ENCODE measurements at places on chromosomes 1 and 21.

DNA sequence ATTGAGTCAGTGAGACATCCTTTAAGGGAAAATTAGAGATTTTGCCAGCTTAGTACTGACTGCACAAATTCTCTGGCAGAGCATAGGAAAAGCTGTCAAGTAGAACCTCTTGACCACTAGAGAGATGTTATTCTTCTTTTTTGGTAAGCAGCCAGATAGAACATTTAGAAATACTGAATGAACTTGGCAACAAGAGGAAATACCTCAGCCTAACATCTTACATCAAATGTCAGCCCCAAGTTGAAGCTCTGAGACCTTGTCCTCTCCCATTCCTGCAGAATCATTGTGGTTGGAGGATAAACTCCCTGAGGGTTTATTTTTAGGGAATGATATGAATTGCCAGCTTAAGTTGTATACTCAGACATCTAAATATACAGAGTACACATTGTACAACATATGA is 53.5 kb downstream of the MIGA1 start:
- DNase-seq, result no peak

DNA sequence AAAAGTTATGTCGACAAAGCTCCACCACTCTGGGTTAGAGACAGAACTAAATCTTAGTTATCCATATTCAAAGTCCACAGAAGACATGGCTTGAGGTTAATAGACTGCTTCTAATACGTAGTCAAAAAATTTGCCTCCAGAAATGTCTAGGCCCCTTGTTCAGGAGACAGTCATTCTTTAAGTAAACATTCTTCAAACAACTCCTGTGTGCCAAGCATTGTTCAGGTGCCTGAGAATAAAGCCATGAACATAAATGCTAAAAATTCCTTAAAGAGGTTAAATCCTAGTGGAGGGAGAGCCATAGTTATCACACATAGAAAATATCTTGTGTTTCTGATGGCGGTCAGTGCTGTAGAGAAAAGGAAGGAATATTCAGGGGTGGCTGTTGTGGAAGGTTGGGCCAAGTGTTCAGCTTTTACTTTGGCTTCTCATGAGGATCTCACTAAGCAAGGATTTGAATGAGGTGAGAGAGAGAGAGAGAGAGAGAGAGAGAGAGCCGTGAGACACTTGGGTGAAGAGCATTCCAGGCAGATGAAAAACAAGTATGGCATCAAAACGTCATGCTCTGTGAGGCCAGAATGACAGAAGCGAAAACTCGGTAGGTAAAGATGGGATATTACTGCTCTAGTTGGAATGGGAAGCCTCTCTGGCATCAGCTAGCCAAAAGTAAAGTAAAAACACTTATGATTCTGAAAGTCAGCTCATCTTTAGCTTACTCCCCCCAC is 187.1 kb downstream of the GREM2 start:
- DNase-seq, result no peak

GRCh38 chr1:171486048-171486519 is 754 bp downstream of the PRRC2C start:
- no peak for DNase-seq

DNA sequence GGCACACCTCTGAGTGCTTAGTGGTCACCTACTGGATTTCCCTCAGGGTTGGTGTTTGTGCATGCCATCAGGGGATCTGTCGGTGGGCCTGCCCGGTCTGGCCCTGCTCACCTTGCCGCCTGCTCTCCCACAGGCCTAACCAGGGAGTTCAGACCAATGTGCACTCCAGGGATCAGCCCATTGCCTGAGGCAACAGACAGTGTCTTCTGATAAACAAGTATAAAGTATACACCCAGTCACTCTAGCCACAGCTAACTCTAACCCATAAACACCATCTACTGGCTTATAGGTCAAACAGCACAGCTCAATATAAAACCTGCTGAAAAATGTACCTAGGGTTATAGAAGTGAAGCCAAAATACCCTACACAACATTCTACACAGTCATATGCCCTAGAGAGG is 1300.0 kb downstream of the PLA2G4A start:
- no peak for DNase-seq

- DNase-seq, result no peak
Observed at GRCh38 chr1:52707927-52708655, 9.9 kb upstream of the COA7 start.

GRCh38 chr21:17848228-17848627 is 29.1 kb upstream of the C21orf91 start:
- peak; percentile 57 for DNase-seq

DNA sequence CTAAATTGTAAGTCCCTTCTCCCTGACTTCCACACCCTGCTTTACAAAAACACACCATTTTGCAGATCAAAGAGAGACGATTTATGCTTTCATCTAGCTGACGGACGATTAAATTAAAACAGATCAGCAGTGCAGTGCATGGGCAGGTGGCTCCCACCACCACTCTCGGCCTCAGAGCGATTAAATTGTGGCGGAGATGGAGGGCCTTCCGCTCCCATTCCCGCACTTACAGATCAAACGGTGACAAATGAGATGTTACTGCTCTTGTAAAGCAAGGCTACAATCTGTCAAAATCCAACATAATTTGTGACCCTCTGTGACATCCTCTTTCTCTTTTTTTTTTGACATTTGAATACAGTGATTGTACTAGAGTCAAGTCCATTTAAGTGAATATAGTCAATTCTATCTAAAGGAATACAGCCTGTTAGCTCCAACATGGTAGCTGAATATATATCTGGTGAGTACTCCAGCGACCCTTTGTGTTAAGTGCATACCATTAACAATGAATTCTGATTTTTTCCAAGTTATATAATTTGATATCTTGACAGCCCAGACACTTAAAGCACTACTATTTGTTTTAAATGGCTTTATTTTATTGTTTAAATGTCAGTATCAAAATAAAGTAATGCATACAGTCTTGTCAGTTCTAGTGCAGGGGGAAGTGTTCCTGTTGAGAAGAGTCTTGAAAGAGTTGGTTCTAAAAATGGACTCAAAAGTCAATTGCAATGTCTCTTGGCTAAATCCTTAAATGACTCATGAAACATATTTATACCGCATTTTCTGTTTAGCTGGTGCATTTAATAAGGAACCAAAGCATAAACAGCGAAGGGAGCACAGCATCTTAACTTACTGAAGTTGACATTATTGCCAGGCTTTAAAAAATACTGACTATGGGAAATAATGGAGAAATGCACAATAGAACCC is 109.0 kb downstream of the ESRRG start:
- no peak for DNase-seq

DNA sequence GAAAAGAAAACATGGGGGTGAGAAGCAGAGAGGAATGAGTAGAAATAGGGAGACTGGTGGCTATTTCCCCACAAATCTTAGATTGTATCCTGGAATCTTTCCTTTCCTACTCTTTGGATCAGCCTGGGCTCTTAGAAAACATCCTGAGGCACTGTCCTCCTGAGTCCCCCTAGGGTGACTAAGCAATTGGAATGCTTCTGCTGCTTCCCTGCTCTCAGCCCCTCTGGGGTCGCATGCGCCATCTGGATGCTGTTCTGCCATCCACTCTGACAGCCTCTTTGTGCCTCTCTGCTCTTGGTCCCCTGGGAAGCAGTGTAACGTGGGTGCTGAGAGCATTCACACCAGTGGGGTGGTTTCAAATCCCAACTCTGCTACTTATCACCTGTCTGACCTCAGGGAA is 443.0 kb downstream of the SIPA1L2 start:
- DNase-seq, result no peak

DNA sequence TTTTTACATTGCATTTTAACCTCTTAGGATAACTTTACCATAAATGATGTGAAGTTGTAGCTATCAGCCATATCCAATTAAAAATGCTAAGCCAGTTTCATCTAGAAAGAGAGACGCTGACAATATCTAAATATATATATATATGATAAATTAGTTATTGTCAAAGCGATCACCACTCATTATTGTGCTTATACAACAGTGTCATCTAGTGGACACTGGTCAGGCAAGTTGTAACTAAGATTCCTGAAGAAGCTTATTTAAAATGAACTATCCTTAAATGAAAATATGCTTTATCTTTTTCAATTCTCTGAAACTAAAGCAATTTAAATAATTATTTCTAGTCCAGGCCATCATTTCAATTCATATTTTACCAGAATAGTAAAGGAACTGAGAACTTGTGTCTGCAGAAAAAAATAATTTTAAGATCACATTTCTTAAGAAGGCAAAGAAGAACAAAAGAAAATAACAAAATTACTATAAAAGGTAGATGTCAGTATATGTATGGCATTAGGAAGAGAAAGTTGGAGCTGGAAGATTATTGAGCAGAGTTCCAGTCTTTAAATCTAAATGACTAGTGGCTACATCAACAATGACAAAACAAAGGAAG is 193.3 kb upstream of the SNX7 start:
- no peak for DNase-seq

DNA sequence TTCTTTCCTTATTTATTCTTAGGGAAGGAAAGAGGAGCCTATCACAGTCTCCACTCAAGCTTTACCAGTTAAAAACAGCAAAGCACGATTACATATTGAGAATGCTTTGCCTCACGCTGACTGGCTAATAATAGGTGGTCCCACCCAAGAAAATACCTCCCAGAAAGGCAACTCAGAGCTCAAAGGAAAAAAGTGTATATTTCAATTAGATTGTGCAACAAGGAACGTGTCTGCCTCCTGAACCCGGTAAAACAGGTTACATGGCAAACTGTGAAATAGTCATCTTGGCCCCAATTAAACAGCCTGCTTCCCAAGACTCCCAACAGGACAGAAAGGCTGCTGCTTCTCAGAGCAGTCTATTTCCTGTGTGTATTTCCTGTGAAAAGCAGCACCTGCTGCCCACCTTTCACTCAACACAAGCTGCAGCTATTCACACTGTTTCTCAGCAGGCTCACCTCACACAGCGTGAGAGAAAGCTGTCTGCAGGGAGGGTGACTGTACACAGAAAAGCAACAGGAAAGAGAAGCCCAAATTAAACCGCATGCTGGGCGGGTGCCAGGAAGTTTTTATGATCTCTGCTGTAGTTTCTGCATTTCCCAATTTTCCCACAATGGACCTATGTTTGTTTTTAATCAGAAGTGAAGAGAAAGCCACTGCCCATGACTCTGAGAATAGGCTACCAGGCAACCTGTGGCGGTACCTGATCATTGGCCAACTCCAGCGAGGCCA is 44.0 kb downstream of the URB1 start:
- no peak for DNase-seq

DNA sequence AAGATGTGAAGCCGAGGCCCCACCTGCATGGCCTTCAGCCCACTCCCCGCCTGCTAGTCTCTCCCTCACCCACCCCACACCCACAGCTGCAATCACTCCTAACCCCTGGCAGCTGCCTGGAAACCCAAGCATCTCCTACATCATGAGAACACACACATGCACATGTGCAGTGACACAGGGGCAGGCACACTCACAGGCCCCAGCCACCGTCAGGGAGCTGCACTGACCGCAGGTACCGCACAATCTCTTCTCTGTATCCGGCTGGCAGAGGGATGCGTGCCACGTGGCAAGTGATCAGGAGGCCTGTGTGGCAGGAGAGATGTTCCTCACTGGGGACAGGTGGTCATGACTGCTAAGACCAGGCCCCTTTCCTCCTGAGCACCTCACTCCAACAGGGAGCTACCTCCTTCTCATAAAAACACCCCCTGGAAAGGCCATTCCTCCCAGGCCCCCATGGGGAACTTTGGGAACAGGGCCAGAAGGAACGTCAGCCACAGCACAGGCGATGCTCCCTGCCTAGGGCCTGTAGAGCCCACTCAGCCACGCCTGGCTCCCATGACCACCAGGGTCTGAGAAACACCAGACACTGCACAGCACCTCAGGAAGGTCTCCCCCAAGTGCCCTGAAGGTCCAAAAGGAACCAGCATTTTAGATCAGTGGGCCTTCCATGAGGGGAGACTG is 6.0 kb downstream of the LSS start:
- no peak for DNase-seq

GRCh38 chr1:109895720-109896504 is 14.7 kb upstream of the CSF1 start:
- DNase-seq, result no peak

DNA sequence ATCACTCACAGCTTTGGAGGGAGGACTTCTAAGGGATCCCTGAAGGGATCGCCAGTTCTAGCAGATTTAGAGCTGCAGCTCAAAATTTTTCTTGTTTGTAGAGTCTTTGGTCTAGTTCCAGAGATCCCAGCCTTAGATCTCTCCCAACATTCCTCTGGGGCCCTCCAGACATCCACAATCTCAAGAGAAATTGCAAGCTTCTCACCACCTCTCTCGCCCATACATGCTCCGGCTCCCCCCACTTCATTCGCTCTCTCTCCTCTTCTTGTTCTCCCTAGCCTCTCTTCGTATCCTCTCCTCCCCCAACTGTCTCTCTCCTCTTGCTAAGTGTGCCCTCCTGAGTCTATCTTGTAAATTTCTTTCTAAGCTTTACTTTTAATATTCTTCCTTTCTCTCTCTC is 15.1 kb upstream of the TUT4 start:
- DNase-seq, result no peak

GRCh38 chr1:55822891-55823290 is 607.7 kb upstream of the USP24 start:
- DNase-seq, result no peak

- DNase-seq, result no peak
Observed at GRCh38 chr1:182715531-182715930, 31.1 kb upstream of the RGS8 start.

DNA sequence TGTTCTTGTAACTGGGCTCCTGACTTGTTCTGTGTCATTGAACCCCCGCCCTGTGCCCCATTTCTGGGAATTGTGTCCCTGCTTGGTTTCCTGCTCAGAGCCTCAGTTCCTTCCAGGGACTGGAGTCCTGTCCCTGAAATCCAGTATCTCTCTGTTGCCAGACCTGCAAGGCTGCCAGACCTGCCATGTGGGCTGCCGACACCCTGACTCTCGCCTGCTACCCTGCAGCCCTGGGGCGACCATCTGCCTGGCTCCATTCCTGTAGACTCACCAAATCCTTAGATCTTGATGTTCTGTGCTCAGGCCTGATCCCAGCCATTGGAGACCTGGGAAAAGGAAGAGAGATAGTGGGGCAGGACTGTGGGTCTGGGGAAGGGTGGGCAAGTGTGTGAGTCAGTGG is 383.3 kb upstream of the PROX1 start:
- DNase-seq, result no peak

DNA sequence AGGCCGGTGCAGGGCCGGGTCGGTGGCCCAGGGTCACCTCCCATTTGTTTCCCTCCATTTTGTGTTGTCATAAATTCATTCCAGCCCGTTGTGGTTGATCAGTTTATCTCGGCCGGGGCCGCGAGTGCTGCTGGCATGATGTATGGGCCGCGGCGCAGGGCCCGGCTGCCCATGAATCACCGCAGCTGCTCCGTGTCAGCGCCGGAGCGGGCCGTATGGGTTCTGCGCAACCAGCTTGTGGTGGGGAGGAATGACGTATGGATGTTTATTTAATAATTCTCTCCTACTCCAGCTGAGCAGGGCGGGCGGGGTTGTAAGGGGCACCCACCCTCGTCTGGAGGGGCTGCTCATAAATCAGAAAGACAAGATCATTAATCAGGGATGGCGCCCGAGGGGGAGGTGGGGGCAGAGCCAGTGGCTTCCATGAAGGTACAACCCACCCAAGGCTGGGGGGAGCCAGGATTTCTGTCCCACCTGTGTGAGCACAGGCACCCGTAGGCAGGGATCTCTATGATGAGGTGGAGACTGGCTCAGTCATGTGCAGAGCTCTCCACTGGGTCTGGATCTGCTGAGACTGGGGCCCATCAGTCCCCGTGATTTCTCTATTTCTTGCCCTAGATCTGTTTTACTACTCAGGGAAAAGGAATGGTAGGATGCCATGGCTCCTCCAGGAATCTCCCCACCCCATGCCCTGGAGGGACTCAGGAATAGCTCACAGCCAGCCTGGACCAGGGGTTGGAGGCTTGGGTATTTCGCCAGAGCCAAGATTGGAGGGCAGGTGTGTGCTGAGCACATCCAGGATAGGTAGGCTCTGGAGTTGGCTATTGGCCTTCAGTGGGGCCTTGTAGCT is 27.8 kb downstream of the TMEM53 start:
- DNase-seq, result no peak

GRCh38 chr1:214085325-214085724 is 97.6 kb downstream of the PROX1 start:
- DNase-seq, result no peak
